ENCODE measurements at places on chromosomes 11 and 22.

DNA sequence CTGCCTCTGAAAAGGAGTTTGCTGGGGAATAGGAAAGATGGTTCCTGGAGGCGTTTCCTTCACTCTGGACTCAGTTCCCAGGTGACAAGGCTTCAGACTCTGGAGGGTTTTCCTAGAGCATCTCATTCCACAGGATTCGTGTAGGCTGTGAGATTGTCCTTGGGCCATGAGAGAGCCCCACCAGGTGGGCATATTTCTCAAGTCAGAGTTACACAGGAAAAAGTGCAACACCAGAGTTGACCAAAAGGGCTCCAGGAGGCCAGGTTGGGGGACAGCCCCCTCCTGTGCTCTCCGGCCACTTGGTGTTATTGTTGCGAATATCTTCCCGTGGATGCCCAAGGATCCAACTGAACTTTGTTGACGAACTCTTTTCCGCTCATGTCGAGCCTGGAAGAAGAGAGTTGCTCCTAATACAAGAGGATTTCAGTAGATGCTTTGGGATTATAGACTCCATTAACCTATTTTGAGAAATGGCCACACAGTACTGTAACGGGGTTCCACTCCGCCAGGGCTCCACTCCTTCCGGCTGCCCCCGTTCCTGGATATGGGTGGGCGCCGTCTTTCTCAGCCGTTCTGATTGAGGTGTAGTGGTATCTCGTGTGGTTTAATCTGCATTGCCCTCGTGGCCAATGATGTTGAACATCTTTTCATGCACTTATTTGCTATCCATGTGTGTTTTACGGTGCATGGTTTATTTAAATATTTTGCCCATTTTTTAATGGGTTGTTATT lies 580.3 kb downstream of the BRD1 start:
- no peak for DNase-seq

DNA sequence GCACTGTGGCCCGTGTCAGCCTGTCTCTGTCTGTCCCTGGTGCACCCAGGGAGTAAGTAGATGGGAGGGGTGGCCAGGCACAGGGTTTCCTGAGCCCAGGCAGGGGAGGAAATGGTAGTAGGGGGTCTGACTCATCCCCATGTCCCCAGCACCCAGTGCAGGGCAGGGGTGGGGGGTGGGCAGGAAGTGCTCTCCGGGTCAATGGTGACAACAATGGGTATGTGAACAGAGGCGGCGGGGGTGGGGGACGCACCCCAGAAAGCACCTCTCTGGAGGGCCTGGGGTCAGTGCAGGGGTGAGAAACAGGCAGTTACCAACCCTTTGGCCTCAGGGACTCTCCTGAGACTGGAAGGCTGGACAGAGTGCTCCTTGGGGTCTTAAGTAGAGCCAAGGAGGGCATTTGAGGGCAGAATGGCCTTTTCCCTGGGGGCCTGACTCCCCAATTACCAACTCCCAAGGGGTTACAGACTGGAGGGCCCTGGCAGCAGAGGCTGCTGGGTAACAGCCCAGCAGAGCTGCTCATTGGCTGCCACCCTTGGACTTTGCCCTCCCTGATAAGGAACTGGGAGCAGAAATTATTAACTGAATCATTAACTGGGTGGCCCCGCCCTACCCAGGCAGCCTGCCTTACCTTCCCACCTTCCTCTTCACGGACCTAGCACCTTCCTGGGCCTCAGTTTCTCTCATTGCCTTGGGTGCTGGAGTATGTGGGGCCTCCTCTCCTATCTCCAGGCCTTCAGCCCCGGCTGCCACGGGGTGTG lies 4.2 kb downstream of the MYRF start:
- DNase-seq = peak; percentile 68

DNA sequence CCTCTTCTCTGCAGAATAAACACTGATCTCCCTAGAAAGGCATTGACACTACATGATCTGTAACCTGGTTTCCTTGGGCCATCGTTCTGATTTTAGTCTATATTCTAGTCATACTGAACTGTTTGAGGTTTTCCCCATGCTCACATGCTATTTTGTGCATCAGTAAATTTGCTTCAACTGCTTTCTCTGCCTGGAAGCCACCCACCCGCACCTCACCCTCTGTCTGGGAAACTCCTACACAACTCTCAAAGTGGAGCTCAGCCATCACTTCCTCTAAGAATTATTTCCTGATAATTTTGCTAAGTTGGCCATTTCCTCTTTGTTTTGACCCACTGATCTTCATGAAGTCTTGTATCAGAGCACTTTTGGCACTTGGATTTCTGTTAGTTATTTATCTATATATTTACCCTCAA lies 36.1 kb downstream of the MMP20 start:
- DNase-seq = no peak

DNA sequence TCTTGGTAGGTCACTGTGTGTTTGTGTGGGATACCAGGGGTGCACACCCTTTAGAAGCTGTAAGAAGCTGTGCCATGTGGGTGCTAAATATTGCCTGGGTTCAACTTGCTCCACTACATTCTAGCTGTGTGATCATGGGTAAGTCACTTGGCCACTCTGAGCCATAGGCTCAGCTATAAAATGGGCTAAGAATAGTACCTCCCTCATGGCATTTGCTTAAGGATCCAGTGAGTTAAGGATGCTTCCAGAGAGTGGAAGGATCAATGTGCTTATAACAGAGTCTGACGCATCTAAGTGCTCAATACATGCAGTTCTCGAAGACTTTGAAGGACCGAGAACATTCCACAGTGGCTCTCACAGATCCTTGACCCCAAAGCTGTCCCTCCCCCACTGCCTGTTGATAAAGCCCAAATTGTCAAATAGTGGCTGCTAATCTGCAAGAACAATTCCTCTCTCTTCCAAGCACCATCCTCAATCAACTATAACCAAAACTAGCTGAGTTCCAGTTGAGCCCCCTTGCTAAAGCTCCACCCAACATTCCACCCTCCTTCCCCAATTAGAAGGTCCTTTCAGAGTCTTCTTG lies 13.2 kb upstream of the TMPRSS6 start:
- DNase-seq = no peak

- DNase-seq = no peak
These were observed 14.8 kb downstream of the SHISA8 start for GRCh38 chr22:41899992-41900651.
